ENCODE measurements at places on chromosomes 6 and 20. TPM values are rescaled to one million over a fixed set of nuclear protein-coding genes. Genes with fewer than 3 reads are reported as not detected.

BCL2L1 gene
- 23.8 TPM for total RNA-seq

MOXD1 gene
- 12.8 TPM for total RNA-seq

SLC22A1 gene
- not detected for total RNA-seq

YIPF3 gene
- total RNA-seq = 111 TPM

FAM209B gene
- not detected for total RNA-seq

OPN5 gene
- 0.59 TPM for total RNA-seq

ASIP gene
- not detected for total RNA-seq

ZBTB12 gene
- total RNA-seq = 6.7 TPM

TRIM38 gene
- total RNA-seq = 23.5 TPM

C20orf204 gene
- total RNA-seq = 0.96 TPM

PNLDC1 gene
- total RNA-seq = not detected

SEMG1 gene
- total RNA-seq = not detected

SLA2 gene
- not detected for total RNA-seq

NRN1 gene
- total RNA-seq = 49.2 TPM

PI3 gene
- total RNA-seq = not detected

TP53TG5 gene
- total RNA-seq = 1.4 TPM

SIRPB2 gene
- total RNA-seq = 1.1 TPM

GDAP1L1 gene
- total RNA-seq = 0.25 TPM

Measured in motor neuron (in vitro differentiated cells).